AG09309 (cell line): ENCODE measurements at places on chromosomes 5 and 9.

GRCh38 chr9:107173422-107174180 lies 109.5 kb upstream of the RAD23B start:
- no peak for DNase-seq

GRCh38 chr5:125129151-125129806 lies 382.8 kb upstream of the ZNF608 start:
- no peak for DNase-seq

DNA sequence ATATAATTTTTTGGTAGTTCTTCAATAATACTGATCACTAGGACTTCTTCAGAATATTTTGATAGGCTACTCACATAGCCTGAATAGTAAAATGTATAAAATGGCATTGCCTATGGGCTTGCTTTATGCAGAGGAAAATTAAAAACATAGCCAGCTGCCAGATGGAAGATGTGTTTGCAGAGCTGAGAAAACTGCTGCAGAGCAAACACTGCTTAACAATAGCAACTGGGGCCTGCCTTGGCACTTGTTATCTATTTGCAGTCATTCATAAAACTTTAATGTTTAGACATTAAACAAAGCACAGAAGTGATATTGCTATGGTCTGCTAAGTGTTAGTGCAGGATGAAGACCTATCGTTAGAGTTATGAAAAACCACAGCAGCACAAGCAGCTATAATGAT lies 151.5 kb upstream of the SMC2 start:
- DNase-seq, result no peak

GRCh38 chr5:169325273-169325672 lies 24.3 kb upstream of the SLIT3 start:
- DNase-seq, result no peak

DNA sequence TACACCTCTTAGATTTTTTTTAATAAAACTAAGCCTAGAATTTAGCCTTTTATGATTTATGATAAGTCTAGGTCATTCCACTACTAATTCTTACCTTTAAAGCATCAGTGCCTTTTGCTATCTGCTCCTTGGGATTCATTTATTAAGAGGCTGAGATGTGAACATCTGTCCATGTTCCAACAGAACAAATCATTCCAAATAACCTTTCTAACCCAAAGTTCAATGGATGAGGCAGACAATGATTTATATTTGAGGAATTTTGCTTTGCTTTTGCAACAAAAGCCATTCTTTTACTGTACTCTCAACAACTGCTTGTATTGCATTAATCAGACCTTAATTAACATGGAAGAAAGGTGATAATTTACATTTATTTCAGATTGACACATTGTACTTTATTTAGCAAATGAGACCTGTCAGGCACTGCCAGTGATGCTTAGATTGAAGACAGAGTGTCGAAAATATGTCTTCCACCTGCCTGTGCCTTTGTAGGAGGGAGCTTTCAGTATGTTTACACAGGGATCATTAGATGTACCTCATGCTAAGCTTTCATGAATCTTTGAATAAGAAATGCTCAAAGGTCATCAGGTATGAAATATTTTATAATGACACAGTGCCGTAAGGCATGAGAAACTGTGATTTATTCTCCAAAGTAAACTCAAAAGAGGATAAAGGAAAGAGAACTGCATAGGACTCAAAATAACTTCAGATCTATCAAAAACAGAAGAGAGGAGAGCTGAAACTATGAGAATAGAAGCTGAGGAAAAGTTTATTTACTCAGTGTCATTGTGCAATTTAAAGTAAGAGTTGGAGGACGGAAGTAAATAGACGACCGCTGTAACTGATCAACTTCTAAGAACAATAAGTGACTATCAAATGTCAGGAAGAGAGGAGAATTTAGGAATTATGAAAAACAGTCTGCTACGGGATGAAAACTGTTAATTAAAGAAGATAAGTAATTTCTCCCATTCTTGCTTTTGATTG lies 36.7 kb upstream of the IZUMO3 start:
- DNase-seq, result no peak

GRCh38 chr9:123368023-123368422 lies 12.0 kb downstream of the CRB2 start:
- DNase-seq, result no peak

DNA sequence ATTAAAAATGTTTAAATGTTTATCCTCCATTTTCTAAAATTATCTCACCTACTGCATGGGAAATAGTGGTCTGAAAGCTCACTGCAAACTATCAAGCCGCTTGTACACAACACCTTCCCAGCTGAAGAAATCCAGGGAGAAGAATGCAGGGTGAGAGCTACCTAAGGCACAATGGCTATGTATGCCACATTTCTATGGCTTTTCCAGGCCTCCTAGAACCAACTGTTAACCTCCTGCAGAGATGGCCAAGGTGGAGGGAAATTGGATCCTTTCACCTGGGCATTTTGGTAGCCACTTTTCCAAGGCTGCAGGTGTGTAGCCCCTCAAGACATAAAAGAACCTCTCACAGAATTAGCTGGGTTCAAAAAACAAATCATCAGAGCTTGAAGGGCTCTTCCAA lies 286.4 kb downstream of the EBF1 start:
- DNase-seq, result no peak

GRCh38 chr5:90783460-90784333 lies 225.1 kb downstream of the ADGRV1 start:
- DNase-seq, result peak; percentile 16

DNA sequence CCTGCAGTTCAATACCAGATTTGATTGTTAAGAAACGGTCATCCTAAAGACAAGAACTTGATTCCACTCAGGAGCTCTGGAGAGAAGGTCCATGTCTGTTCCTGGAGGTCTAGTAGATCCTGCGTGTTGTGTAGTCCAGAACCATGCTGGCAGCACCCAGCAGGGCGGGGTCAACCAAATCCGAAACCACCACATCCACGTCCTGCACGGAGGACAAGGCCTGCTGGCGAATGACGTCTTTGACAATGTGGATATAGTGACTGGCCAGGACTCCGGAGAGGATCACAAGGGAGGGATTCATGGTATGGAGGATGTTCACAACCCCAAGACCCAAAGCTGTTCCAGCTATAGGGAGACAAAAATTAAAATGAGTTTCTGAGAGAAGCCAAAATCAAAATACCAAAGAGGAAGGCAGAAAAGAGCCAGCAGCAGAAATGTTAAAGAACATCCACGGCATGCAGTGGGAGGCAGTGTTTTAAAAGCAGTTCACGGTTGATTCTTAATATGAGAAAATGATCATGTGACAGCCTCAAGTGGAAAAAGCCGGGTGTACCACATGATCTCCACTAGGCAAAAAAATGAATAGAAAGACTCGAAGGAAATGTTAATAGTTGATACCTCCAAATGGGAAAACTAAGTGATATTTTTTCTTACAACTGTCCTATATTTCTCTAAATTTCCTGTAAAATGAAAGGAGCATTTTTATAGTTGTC lies 26.7 kb downstream of the CLTA start:
- DNase-seq, result no peak

- no peak for DNase-seq
Observed at GRCh38 chr9:100029251-100029650, 69.5 kb downstream of the ERP44 start.

- no peak for DNase-seq
Observed at GRCh38 chr5:133246376-133247150, 194.8 kb downstream of the HSPA4 start.

DNA sequence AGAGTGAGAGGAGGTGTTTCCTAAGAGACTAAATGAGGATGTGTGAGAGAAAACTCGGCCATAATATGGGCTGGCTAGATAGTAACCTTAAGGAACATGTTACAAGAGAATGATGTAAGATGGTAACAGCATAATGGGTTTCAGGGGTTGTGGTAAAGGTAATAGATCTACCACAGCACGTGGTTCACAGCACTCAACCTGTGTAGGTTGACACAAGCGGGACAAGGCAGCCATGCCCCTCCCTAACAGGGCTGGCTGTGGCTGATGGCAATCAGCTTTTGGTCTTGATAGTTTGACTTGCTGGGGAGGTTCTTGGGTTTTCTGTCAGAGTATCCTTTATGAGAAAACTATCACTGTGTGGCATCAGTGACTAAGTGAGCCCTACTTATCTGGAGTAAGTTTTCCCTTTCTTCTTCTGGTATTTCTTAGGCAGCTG lies 138.6 kb downstream of the TRIO start:
- no peak for DNase-seq

DNA sequence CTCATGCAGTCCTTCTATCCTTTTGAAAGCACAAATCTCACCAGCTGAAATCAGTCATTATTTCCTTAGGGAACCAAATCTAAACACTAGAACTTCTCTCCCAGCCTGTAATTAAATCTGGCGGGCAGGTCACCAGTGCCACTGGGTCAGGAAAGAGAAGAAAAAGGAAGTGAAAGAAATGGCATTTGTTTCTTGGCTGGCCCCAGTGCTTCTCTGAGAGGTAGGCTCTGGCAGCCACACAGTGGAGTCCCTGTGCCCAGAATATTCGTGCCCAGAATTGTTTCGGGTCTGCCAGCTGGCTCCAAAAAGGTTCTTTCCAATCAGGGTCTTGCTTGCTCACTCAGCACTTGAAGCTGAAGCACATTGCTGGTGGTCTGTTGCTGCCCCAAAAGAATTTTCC lies 133.9 kb upstream of the MTAP start:
- no peak for DNase-seq

GRCh38 chr5:56516441-56516840 lies 283.3 kb upstream of the ANKRD55 start:
- no peak for DNase-seq

GRCh38 chr5:127024821-127025220 lies 5.5 kb downstream of the MARCHF3 start:
- no peak for DNase-seq

GRCh38 chr9:98742325-98743280 lies 33.9 kb upstream of the GABBR2 start:
- peak; percentile 10 for DNase-seq

DNA sequence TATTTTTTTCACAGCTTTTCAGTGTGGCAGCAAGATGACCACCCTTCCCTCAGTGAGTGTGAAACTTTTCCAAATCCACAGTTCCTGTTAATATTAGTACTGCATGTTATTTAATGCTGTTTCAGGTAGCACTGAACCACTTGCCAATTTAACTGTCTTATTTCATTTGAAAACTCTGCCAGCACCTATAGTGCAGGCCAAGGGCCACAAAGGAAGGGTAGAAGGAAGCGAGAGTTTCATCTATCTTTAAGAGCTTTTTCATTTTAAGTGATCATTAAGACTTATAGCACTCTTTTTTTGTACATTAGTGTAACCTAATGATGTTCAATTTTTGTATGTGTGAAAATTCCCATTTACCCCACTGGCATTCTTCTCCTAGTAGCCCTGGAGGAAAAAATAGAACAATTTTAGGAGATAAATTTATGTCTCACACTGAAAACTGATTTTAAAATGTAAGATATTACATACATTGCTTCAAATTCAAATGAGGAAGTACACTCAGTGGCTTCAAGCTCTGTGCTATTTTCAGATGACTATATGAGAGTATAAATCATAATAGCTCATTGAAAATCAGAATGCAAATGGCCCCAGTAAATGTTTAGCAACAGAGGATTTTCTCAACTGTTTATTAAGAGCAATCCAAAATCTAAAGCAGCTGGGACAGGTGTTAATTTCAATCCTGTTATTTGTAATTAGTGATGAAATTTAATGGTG lies 820.5 kb downstream of the PTPRD start:
- no peak for DNase-seq

DNA sequence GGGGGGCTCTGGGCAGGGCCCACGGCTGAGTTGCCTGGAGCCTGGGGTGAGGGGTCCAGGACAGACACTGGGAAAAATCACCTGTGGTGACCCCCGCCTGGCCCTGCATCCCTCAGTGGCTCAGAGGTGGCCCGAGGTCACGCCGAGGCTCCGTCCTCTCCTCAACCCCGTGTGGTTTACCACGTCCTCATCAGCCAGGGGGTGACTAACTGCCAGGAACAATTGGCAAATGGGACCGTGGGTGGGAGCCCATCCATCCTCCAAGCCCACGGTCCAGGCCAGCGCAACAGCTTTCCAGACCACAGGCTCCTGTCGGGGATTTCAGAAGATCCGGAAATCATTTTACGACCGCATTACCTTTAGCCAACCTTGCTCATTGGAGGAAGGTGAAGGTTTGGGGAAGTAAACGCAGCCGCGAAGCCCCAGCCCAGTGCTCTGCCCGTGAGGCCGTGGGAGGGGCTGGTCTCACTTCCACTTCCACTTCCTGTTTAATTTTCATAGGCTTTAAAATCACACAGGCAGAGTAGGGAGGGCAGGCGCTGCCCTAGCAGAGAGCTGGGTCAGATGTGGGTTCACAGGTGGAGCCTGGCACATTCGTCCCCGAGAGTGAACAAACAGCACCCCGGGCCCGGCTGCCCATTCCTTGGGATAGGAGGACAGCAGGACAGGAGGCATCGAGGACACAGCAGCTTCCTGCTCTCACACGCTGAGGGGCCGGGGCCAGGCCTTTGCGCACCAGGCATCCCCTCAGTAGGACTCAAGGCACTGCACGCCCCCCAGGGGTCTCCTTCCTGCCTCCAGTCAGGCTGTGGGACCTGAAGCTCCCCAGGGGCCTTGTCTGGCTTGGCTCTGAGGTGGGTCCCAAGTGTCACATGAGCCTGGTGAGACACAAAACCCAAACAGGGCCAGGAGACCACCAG lies 19.8 kb upstream of the SLC9A3 start:
- no peak for DNase-seq

- DNase-seq, result no peak
Observed at GRCh38 chr5:124701873-124702425, 44.5 kb downstream of the ZNF608 start.

DNA sequence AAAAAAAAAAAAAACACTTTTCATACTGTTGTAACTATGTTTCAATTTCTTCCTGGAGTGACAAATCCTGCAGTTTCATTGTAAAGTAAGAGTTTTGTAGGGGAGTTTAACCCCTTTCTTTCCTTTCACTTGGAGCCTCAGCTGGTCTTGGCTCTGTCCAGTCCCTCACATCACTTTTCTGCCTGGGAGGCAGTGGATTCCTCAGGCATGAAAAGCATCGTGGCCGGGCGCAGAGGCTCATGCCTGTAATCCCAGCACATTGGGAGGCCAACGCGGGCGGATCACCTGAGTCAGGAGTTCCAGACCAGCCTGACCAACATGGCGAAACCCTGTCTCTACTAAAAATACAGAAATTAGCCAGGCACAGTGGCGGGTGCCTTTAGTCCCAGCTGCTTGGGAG lies 45.6 kb upstream of the MYO10 start:
- DNase-seq, result no peak

GRCh38 chr5:140595538-140596300 lies 31.1 kb downstream of the SLC35A4 start:
- no peak for DNase-seq

DNA sequence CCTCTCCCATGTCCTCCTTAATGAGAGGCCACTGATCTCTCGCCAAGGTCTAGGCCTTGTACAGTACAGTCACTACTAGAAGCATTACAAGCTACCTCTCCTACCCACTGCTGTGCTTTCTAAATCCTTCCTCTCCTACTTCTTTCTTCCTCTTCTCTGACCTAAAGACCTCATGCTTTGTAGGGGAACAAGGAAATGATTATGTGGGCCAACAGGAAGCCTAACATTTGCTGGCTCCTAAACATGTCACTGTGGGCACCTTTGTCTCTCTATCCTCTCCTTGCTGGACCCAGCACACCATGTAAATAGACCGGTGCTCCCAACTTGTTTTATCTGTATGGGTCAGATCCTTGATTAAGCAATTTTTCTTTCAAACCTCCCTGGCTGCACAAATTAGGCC lies 16.7 kb downstream of the SLC28A3 start:
- DNase-seq, result no peak
